Kasumi-1 (cell line): ENCODE measurements at places on chromosomes 1 and 21.

DNA sequence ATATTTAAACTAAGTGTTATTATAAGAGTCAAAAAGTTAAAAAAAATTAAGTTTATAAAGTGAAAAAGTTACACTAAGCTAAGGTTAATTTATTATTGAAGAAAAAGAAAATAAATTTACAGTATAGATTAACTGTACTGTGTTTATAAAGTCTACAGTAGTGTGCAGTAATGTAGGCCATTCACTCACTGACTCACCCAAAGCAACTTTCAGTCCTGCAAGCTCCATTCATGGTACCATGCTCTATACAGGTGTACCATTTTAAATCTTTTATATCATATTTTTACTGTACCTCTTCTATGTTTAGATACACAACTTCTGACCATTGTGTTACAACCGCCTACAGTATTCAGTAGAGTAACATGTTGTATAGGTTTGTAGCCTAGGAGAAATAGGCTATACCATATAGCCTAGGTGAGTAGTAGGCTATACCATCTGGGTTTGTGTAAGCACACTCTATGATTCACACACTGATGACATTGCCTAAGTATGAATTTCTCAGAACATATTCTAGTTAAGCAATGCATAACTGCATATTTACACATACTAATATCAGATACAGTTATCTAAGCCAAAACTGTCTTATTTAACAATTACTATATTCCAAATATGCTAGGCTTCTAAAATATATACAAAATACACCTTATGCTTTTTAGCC, 80.6 kb upstream of the GFI1 start:
- DNase-seq, result no peak

- DNase-seq, result no peak
Observed at GRCh38 chr1:181791721-181792120, 269.8 kb downstream of the ZNF648 start.

DNA sequence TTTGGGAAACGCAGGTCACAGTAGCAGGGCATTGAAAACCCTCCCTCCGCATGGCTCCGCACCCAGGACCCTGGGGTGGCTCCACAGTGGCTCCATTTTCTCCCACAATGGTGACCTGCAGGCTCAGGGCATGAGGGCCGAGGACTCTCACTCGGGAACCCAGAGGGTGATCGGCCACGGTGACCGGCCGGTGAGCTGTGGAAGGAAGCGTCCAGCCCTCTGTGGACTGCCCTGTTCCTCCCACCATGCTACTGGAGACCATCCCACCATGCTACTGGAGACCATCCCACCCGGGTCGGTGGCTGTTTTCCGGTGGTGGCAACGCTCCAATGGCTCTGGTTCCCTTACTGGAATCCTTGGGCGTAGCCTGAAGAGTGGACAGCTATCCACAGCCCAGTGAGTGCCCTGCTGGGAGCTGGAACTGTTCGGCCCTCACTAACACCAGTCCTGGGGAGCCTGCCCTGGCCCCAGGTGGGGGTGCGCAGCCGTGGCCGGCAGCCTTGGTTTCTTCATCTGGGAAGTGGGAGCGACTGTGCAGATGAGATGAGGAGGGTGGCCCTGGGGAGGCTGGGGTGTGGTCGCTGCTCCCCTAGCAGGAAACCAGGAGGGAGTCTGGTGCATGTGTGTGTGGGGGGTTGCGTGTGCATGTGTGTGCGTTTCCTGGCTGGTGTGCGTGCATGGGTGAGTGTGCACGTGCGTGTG, 59.6 kb downstream of the PRDM16 start:
- DNase-seq, result no peak

- DNase-seq, result no peak
Observed at GRCh38 chr1:9065213-9065751, 4.2 kb downstream of the SLC2A5 start.

DNA sequence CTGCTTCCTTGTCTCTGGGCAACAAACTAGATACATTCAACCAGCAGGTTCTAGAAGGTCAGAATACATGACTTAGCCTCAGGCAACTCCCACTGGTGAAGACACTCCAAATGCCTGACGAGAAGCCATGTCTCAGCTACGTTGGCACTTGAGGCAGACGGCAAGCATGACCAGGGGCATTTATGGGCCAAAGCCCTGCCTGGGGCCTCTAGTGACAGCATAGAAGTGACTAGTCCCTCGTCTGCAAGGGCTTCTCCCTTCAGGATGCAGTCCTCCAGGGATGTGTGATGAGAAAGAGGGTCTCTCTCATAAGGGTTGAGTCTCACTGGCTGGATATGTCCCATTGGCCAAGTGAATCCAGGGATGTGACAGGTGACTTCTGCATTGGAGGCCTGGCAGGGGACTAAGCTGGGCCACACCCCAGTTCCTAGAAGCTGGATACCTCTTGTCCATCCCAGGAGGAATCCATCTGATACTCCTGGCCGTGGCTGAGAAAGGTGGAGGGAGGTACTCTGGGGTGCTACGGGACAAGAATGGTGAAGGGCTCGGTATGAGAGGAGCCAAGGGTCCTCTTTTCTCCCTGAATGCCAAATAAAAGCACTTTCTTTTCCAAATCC, 148.6 kb upstream of the HMGB4 start:
- no peak for DNase-seq

DNA sequence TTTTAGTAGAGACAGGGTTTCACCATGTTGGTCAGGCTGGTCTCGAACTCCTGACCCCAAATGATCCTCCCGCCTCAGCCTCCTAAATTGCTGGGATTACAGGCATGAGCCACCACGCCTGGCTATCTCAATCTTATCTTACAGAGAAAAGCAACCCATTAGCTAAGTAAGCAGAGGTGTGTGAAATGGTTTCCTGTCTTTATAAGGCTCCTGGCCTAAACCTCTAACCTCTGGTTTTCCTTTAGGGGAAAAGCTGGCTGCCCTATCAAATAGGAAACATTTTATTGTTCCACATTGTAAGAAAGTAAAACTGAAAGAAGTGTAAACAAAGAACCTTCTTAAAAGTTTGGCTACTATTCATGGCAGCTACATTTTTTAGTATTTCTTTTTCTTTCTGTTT, 78.3 kb upstream of the MORC3 start:
- no peak for DNase-seq

GRCh38 chr1:193181536-193181935, 4.9 kb downstream of the B3GALT2 start:
- DNase-seq, result no peak

DNA sequence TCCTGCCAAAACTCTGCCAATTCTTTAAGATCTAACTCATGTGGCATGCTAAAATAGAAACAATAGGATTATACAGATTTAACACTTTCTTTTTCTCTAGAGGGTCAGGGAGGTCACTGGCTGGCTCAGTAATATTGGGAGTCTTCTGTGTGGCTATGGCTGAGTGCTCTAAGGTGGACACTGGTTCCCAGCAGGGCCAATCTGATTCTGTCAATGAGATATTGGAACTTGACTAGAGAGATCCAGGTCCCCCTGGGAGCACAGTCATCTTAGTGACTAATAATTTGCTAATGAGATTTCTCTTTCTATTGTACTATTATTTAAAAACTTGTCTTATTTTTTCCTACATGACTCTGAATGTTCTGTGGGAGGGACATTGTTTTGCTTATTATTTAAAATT, 69.1 kb upstream of the ZP4 start:
- no peak for DNase-seq

DNA sequence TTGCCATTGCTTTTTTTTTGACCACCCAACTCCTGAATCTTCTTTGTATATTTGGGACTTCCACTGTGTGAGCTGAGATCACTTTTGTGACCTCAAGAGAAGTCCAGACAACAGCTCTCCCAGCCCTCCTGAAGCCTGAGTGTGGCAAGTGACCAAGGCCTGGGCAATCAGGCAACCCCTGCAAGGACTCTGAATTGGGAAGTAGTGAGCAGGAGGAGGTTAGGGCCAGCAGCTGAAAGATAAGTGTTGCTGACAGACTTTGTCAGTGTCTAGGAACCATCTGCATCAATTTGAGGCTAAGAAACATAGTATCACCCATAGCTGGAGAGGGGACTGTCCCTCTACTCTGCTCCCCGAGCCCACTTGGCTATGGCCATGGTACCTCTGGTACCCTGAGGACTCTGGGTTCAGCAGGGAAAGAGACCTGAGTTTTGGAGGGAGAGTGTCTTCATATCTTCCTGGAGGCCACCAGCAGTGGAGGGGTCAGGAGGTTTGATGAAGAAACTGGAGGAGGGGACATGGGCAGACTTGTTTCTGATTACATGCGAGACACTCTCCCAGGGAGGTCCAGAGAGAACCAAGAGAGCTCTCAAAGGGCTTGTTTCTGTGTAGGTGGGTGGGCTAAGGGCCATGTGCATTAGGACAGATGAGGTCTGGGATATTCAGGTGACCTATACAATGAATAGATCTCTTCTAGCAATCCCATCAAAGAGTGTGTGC, 147.0 kb upstream of the DNAH14 start:
- DNase-seq, result no peak

- DNase-seq, result no peak
Observed at GRCh38 chr1:118113261-118113660, 71.8 kb downstream of the SPAG17 start.

DNA sequence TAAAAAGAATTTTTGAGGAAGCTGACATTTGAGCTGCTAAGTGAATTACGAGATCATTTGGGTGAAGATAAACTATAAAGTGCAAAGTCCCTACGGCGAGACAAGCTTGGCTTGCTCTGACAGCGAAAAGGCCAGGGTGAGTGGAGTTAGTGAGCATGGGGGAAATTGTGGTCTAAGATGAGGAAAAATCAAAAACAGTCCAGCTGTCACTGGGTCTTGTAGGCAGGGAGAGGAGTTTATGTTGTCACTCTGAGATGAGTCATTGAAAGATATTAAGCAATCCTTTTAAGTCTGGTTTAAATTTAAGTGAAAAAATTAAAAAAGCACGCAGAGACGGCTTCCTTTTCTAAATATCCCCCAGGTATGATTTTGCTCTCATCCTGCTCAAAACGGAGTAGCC, 601.9 kb downstream of the MRPL39 start:
- DNase-seq, result peak; percentile 94

DNA sequence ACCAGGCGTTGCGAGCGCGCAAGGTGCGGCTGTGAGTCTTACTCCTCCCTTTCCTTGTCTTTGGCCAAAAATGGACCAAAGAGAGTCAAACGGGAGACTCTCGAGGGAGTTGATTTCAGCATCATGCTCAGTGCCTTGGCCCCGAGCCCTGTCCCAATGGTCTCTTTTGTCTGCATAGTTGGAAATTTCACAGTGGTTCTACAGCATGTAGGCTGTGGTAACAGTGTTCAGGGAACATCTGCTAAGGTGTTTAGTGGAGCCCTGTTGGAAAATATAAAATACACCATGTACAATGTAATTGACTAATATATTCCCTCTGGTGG, 2.7 kb downstream of the CACNA1E start:
- no peak for DNase-seq

DNA sequence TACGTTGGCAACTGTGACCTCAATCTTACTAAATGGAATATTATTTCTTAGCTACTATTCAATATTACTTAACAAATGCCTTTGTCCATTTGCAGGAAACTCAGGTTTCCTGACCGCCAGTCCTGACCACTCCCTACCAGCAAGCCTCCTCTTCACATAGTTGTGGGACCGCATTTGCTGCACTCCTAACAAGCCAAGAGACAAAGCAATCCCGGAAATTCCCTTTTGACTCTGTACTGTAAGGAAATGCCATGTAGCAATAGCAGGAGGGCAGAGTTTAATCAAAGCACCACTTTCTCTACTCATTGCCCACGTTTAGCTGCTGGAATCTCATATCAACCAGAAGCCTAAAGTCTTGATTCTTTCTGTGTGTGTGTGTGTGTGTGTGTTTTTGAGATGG, 28.1 kb upstream of the ACBD6 start:
- DNase-seq, result no peak

- DNase-seq, result no peak
Observed at GRCh38 chr1:8985915-8986813, 40.1 kb downstream of the SLC2A7 start.

GRCh38 chr1:230186874-230187273, 119.8 kb downstream of the GALNT2 start:
- DNase-seq, result peak; percentile 93

DNA sequence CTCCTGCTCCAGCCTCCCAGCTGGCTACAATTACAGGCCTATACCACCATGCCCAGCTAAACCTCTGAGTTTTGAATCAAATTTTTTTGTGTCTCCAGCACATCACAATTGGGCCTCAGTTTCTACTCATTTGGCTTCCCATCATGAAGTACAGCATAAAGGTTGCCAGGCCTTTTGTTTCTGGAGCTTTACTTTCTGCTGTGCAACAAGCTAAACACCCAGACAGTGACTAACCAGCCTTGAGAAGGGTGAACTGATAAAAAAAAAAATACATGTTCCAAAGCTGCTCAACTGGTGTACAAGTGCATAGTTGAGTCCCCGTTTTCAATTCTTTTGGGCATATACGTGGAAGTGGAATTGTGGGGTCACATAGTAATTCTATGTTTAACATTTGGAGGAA, 25.1 kb downstream of the TIAM1 start:
- no peak for DNase-seq

GRCh38 chr1:173478094-173478674, 1.0 kb downstream of the PRDX6 start:
- peak; percentile 45 for DNase-seq

DNA sequence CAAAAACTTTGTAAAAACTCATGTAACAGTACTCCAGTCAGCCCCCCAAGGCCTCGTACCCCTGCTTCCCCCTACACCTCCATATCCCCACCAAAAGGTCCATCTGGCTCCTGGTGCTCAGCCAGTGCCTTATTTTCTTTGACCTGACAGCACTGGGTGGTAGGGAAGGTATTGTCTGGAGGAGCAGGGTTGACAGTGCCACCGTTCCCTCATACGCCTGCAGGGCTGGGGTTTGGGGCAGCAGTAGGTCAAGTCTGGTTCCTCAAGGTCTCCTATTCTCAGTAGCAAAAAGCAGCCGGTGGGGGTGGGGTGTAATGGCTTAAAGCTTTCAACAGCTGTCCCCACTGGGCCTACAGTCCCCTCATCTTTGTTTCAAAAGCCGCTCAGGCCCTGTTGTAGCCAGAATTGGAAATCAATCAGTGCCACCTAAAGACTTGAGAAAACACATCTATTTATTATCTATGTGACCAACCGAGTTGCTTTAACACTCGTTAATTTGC, 25.3 kb upstream of the TTF2 start:
- no peak for DNase-seq

DNA sequence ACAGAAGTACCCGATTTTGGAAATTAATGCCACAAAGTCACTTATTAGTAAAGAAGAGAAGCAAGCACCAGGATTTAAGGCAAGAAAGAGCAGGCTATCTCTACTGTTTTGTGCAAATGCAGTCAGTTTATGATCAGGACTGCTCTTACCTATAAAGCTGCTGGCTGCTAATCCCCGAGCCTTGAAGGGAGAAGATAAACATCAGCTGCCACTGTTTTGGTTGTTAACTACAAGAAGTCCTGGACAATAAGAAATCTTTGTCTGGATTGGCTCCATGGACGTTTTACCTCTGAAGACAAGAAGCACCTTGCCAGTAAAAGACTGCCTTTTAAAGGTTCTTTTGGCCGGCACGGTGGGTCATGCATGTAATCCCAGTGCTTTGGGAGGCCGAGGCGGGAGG, 21.4 kb downstream of the FRRS1 start:
- no peak for DNase-seq

- DNase-seq, result no peak
Observed at GRCh38 chr1:229309684-229310083, 33.2 kb downstream of the CCSAP start.

- no peak for DNase-seq
Observed at GRCh38 chr1:101338714-101339430, 102.1 kb downstream of the S1PR1 start.
